Sigmoid colon (tissue), 7 donors: ENCODE measurements at places on chromosomes 16 and 17. TPM values are rescaled to one million over a fixed set of nuclear protein-coding genes. Genes with fewer than 3 reads are reported as not detected.

CACNA1H gene
- polyA plus RNA-seq = 1.8 TPM

GRB7 gene
- 13.2 TPM for polyA plus RNA-seq

PTGES3L gene
- polyA plus RNA-seq = 2.1 TPM

DNAH3 gene
- polyA plus RNA-seq = 0.26 TPM

NXN gene
- polyA plus RNA-seq = 8.4 TPM

PRR35 gene
- polyA plus RNA-seq = not detected

HOXB3 gene
- 6.2 TPM for polyA plus RNA-seq
